Motor neuron (in vitro differentiated cells): ENCODE measurements at places on chromosomes 16 and 17. TPM values are rescaled to one million over a fixed set of nuclear protein-coding genes. Genes with fewer than 3 reads are reported as not detected.
A peak's percentile ranks its signal among the peaks of the same experiment; 100 is the strongest.

The ODAD4 gene
- 3.3 and 4.0 TPM in 2 replicates for total RNA-seq

GRCh38 chr17:59298521-59298920, 32.9 kb upstream of the YPEL2 start:
- ATAC-seq: no peak

DNA sequence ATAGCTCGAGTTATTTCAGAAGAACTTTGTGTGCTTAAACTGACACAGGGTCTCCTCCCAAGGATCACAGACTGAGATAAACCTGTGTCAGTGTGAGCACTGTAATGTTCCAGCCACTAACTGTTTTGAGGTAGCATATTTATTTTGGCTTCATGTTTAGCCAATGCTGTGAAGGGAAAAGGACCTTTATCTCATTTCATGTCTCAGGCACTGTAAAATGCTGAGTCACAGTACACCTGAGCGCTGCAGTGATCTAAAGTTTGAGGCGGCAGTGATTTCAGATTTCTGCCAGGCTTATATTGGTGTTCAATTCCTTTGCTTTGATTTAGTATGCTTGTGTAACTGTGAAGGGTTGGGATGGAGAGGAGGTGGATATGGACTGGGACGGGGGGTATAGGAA, 3.1 kb upstream of the DNAJA2 start:
- ATAC-seq: no peak

The METRN gene
- total RNA-seq: 26.7 and 38.1 TPM in 2 replicates

DNA sequence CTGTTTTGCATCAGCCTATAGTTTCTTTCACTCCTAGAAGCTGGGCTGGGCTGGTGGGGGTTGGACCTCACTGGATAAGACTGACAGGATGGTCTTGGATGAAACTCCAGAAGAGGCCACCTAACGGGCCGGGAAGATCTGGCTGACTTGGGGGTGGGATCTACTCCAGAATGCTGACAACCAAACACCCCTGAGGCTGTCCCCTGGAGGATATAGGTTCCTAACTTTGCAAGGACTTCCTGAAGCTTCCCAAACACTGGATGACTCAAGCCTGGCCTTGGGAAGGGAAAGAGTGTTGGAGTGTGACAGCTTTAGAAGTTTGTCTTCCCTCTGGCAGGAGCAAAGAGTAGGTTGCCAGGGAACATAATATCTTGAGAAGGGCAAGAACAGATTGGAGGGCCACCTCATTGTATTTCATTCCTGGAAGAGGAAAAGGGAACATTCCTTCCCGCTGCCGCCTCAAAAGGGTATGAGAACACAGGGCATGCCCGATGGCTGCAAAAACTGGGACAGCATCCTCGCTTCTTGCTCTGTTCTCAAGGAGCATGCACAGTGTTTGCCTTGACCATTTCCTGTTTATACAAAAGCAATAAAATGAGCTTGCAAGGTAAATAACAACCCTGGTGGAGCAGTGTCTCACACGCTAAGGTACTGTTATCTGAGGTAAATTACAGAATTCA, 6.8 kb upstream of the CYB5B start:
- ATAC-seq: peak; percentile 58

The MIF4GD gene
- 20.1 and 21.2 TPM in 2 replicates for total RNA-seq

DNA sequence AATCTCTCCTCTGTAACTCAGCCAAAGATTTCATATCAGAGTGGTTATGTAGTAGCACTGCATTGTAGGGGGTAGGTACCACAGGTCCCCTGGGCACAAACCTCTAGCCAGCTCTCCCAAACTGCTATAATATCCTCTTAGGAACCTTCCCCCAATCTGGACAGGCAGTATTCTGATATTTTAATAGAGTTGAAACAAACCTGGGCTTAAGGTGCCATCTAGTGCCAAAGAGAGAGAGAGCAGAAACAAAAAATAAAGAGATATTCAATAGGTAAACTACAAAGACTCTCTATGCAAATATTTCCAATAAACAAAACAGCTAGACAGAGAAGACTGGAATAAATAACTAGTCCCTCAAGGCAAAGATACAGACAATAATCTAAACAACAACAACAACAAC, 1070.0 kb downstream of the CDH11 start:
- no peak for ATAC-seq

The RGS11 gene
- total RNA-seq: 1.5 and 2.2 TPM in 2 replicates

DNA sequence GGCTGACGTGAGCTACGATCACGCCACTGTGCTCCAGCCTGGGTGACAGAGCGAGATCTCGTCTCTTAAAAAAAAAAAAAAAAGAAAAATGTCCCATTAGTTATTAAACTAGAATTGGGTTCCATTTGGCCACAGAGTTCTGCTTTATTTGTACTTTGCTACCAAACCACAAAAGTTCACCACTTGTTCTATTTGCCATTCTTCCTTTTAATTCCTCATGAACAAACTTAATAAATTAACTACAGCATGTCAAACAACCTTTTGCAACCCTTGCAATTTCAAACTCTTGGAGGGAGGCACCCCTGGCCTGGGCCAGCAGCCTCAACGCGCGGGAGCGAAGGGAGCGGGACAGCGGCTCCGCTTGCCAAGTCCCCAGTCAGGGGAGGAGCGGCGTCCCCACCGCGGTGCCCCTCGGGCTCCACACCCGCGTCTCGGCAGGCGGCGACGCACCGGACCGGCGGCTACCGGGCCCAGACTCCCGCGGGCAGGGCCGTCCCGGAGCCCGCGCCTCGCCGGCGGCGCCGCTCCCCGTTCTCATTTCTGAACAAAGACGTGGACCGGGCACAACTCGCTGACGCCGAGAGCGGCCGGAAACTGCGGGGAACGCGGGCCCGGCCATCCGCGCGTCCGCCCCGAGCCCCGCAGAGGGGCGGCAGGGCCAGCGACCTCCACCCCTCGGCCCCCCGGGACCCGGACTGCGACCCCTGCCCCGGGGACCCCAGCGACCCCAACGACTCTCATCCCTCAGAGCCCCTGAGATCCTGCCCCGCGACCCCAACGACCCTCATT, 775 bp downstream of the CYTH1 start:
- ATAC-seq: peak; percentile 30

DNA sequence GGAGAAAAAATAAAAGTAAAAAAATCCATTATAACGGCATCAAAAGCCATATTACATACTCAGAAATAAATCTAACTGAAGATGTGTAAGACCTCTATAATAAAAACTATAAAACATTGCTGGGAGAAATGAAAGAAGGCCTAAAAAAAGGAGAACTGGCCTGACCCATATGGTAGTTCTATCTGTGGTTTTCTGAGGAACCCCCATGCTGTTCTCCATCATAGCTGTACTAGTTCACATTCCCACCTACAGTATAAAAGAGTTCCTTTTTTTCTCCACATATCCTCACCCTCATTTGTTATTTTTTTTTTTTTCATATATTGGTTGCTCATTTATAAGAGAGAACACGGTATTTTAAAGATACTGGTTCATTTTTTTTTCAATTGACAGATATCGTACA, 191.8 kb downstream of the STX8 start:
- ATAC-seq: no peak

DNA sequence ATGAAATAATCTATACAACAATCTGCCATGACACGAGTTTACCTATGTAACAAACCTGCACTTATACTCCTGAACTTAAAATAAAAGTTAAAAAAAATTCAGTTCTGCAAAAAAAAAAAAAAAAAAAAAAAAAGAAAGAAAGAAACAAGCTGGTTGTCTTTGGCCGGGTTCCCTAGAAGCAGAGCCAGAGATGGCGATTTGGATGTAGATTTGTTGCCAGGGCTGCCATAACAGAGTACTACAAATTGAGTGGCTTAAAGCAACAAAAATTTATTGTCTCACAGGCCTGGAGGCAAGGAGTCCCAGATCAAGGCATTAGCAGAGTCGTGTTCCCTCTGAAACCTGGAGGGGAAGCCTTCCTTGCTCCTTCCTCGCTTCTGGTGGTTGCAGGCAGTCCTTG, 20.4 kb downstream of the SYT17 start:
- no peak for ATAC-seq

GRCh38 chr17:67386965-67387551, 10.0 kb downstream of the PITPNC1 start:
- peak; percentile 29 for ATAC-seq

DNA sequence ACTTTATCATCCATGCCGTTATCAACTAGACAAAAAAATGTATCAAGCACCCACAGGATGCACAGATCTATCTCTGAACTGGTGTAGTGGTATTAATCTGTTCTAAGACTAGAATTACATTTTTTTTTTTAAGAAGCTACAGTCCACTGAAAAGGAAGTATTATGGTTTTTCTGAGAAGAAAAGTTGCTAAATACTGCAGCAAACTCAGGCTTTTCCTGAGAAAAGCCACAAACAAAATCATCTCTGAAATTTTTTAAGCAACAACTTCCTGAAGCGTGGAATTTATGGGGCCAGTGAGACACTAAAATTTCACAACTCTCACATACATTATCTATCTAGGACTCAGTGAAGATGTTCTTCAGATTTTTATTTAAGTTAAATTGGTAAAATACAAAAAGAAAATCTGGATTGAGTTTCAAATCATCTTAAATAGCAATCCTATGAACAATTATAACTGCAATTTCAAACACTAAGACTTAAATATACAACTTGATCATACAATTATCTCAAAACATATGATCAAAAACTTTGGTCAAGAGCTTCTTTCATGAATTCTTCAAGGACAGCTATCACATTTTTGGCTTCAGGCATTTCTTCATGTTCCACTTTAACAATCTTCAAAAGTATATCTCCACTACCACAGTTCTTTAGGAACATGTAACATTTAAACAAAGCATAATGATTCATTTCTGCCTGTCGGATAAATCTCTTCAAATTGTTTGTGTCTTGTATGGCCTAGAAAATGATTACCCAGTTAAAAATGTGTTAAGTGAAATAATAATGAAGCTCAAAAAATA, 10.5 kb downstream of the C17orf75 start:
- no peak for ATAC-seq

DNA sequence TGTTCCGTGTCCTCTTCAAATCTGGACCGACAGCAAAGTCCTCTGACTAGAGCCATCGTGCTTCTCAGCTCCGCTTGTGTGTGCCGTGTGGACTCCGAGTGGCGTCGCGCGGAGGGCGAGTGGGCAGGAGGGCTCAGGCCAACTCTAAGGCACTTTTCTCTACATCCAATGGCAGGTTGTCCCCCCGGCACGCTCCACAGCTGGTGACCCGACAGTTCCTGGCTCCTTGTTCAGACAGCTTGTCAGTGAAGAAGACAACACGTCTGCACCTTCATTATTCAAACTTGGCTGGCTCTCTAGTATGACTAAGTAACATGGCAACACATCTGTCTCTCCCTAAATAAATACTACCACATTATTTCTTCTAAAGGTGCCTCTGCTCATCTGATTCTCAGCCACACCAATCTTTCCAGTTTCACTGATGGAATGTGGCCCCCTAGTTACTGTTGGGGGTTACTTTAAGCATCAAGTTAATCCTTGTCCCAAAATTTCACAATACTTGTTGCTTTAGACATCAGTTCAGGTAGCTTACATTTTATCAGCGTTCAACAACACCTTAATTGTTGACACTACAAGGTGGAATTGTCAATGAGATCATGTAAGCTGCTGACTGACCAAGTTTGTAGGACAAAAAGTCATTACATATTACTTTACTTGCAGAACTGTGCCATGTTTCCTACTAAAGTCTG, 15.4 kb downstream of the COG1 start:
- ATAC-seq: no peak

DNA sequence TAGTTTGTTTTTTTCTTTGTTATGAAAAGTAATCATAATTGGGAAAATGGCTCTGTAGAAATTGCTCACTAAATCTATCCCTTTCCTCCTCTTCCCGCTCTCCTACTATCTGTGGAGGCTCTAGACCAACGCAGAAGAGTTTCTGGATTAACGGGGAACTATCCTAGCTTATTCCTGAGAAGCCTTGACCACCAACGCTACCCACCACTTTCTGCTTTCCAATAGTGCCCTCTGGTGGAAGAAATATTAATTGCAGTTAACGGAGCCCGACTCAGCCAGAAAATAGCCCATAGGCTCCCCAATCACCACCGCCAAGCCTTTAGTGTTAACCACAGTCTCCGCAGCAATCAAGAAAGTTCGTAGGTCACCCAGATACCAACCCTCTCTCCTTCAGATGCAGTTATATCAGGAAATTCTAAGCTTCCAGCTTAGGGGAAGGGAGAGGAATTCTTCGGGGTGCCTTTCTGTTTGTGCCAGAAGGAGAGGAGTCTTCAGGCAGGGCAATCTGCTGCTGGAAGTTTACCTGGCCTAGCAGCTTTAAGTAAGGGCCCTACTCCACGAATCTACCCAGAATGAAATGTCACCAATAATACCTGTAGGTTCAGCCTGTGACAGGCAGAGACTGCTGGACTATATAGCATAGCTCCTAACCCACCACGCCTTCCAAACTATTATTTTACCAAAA, 23.0 kb upstream of the NSRP1 start:
- peak; percentile 73 for ATAC-seq

DNA sequence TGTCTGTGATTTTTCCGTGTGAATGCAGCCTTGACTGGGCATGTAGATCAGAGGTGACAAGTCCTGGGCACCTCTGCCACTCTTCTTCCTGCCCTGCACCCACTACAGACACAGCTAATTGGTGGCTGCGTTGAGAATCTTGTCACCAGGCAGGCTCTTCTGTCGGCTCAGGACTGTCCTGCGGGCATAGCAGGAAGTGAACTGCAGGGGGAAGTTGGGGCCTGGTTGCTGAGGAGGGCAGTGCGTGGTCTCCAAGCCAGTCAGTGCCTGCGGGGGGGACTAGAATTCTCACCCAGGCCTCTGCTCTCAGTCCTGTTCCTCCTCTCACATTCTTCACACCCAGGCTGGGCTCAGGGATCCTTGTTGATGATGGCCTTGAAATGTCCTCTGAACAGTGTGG, 50.5 kb downstream of the JPH3 start:
- ATAC-seq: no peak

GRCh38 chr17:38735161-38735997, 5.2 kb downstream of the CISD3 start:
- no peak for ATAC-seq

GRCh38 chr16:75099738-75100602, 16.6 kb downstream of the LDHD start:
- no peak for ATAC-seq

The ZNF785 gene
- 11.3 and 12.9 TPM in 2 replicates for total RNA-seq

GRCh38 chr16:26651464-26651863, 415.3 kb upstream of the C16orf82 start:
- no peak for ATAC-seq

DNA sequence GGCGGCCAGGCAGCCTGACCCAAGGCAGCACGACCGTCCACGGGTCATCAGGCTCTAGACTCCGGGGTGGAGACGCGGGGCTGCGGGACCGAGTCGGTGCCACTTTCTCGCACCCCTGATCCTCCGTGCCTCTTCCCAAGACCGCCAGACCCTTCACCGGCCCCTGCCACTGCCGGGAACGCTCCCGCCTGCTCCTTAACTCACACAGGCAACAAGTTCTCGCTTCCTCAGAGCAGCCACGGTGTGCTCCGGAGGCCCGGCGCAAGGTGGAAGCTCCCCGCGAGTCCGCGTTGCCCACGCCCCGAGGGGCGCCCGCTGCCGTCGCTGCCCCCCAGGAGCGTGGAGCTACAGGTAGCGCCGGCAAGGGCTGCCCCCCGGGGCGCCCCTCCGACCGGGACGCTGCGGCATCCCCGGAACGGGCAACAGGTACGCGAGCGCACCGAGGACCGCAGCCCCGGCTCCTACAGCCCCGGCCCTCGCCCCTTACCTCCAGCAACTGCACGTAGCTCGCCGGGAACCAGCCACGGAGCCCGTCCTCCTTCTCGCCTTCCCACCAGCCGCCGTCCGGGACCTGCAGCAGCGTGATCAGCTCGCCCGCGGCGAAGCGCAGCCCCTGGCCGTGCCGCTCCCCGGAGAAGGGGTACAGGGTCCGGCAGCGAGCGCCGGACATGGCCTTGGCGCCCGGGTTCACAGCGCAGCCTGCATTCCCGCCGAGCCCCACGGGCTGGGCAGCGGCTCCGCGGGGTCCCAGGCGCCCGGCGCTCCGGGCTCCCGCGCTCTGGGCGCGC, 491 bp downstream of the GAS7 start:
- ATAC-seq: peak; percentile 8

The CDRT15L2 gene
- total RNA-seq: 0.54 TPM in 1 of 2 replicates, not detected in the other

- ATAC-seq: no peak
Measured at GRCh38 chr16:19011169-19011731, 27.5 kb downstream of the TMC7 start.
